Endothelial cell (in vitro differentiated cells): ENCODE measurements at places on chromosomes 12 and 14.

GRCh38 chr12:15526033-15526432 lies 203.7 kb downstream of the PTPRO start:
- no peak for DNase-seq

DNA sequence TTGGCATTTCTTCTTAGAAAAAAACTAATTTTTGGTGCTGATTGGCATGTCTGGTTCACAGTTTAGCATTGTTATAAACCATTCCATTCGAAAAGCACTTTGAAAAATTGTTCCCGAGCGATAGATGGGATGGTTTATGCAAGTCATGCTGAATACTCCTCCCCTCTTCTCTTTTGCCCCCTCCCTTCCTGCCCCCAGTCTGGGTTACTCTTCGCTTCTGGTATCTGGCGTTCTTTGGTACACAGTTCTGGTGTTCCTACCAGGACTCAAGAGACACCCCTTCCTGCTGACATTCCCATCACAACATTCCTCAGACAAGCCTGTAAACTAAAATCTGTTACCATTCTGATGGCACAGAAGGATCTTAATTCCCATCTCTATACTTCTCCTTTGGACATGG lies 20.1 kb upstream of the TIGAR start:
- DNase-seq, result no peak

GRCh38 chr12:116610971-116611541 lies 51.9 kb downstream of the MAP1LC3B2 start:
- DNase-seq, result no peak

DNA sequence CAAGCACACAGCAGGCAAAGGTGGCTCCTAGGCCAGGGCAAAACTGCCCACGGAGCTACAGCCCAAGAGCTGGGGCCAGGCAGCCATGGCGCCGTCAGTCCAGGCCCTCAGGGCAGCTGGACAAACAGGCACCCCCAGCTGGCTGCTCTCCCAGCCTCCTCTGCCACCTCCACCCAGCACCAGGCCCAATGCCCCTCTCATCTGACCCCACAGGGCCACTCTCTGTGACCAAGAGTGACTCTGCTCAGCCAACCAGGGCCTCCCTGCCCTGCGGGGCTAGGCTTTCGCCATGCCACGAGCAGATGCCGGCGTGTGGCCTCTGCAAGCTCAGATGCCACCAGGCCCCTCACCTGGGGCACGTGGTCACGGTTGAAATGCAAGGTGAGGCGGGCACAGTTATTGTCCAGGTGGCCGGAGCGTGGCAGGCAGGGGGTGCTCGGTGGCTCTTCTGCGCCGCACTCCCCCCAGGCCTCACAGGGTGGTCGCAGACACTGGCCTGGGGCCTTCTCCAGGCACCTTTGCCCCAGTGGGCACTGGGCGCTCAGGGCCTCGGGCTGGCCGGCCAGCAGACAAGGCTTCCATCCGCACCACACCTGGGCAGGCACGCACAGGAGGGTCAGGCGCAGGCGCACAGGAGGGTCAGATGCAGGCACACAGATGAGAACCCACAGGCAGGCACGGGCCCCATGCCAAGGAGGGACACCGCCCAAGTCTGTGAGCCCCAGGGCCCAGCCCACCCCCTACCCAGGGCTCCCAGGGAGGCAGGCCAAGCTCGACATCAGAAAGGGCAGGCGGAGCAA lies 23.0 kb downstream of the JAG2 start:
- DNase-seq, result no peak

GRCh38 chr14:47195582-47195981 lies 479.8 kb downstream of the MDGA2 start:
- DNase-seq, result no peak

GRCh38 chr14:61562321-61563161 lies 132.8 kb upstream of the HIF1A start:
- no peak for DNase-seq

DNA sequence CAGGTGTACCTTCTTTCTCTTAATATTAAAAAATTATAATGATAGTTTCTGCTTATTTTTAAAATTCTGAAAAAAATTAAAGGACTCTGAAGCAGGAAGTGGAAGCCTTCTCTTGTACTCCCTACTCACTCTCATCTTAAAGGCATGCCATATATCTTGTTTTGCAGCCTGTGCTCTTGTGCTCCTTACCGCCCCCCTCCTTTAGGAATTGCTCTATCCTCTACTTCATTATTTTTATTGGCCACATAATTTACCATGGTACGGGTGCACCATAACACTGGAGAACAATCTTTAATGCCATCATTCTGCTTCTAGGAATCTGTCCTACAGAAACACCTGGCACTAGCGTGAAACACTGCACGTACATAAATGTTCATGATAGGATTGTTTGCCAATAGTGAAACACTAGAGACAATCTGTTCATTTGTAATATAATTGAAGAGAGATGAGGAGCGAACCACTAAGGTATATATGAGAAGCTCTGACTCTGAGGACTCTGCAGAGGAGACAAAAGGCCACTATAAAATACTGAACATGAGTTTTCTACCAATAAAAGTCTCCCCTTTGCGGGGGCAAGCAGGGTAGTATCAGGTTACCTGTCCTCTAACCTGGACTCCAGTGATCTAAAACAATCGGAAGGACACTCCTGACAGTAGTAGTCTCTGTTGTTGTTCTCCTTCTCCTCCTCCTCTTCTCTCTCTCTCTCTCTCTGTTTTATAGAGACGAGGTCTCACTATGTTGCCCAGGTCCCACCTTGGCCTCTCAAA lies 6.3 kb upstream of the NYNRIN start:
- no peak for DNase-seq

- DNase-seq, result no peak
These were observed 129.6 kb downstream of the PAPOLA start for GRCh38 chr14:96631621-96632362.

DNA sequence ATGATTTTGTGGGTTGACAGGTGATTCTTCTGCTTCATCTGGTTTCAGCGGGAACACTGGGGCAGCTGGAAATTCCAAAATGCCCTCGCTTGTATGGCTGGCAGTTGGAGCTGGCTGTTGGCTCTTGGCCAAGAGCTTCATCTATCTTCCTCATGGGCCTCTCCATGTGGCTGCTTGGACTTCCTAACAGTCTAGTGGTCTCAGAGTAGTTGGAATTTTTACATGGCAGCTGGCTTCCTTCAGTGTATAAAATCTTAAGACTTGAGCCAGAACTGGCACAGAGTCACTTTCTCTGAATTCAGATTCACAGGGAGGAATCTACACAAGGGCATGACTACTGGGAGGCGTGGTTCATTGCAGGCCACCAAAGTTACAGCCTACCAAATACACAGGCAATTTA lies 204.9 kb upstream of the RMST start:
- no peak for DNase-seq

DNA sequence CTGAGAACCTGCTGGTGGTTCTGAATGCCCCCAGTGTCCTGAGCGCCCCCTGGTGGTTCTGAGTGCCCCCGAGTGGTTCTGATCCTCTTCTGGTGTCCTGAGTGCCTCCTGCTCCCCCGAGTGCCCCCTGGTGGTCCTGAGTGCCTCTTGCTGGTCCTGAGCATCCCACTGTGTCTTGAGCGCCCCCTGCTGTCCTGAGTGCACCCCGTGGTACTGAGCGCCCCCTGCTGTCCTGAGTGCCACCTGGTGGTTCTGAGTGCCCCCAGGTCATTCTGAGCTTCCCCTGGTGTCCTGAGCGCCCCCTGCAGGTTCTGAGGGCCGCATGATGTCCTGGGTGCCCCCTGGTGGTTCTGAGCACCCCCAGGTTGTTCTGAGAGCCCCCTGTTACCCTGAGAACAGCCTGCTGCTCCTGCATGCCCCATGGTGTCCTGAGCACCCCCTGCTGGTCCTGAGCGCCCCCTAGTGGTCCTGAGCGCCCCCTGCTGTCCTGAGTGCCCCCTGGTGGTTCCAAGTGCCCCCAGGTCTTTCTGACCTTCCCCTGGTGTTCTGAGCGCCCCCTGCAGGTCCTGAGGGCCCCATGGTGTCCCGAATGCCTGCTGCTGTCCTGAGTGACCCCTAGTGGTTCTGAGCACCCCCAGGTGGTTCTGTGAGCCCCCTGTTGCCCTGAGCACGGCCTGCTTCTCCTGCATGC lies 1165.4 kb downstream of the TMEM121 start:
- DNase-seq, result no peak

DNA sequence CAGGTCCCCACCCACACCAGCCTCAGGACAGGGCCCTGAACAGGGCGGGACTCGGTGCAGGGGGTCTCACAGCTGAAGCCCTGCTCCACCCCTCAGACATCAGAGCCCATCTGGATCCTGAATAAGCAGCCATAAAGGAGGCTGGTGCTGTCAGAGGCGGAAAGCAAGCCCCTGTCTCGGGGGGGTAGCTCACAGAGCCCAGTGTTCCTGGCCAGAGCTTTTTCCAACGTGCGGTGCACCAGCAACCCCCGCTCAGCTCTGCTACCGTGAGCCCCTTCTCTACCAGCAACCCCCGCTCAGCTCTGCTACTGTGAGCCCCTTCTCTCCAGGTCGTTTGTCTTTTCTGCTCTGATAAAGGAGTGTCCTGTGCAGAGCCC lies 136.5 kb upstream of the SFSWAP start:
- DNase-seq, result no peak

DNA sequence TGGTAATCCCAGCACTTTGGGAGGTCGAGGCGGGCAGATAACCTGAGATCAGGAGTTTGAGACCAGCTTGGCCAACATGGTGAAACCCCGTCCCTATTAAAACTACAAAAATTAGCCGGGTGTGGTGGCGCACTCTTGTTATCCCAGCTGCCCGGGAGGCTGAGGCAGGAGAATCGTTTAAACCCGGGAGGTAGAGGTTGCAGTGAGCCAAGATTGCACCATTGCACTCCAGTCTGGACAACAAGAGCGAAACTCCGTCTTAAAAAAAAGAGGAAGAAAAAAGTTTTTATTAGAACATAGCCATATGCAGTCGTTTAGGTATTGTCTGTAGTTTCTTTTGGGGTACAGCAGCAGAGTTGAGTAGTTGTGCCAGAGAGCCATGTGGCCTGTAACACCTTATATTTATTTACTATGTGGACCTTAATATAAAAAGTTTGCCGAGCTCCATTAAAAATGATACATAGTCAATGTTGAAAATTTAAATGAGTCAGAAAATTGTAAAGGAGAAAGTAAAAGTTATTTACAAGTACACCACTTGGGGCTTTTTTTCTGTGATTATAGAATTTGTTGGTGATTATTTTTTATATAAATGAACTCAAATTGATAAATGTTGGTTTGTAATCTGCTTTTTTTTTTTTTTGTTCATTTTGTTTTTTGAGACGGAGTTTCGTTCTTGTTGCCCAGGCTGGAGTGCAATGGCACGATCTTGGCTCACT lies 2.2 kb downstream of the ADIPOR2 start:
- no peak for DNase-seq

GRCh38 chr12:107014055-107014454 lies 27.1 kb upstream of the MTERF2 start:
- no peak for DNase-seq

DNA sequence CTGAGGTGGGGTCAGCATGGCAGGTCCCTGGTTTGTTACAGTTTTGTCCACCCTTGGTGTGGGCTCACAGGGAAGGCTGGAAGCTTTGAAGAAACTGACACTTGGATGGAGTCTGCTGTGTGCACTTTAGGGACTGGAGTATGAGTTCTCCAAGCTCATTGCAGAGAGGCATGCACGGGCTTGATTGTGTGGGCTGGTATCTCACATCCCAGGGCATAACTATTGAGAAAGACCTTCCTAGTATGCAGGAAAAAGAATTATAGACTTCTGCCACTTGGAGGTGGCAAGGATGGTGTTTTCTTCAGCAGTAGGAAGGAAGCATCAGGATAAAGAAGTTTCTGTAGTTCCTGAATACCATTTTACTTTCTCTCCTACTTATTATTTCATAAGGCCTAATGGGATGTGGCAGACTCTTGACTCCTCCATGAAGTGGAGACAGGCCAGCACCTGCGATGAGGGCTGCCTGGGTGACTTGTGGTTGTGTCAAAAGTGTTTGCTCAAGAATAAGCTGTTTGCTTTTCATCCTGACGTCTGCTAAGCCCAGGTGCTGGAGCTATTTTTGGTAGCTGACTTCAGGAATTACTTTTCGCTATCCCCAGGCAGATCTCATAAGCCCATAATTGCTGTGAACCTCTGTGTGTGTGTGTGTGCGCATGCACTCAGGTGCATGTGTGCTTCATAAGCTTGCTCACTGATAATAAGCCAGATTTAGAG lies 125.8 kb downstream of the KTN1 start:
- DNase-seq, result no peak

GRCh38 chr14:23327947-23328744 lies 6.9 kb downstream of the PABPN1 start:
- DNase-seq, result peak; percentile 60

GRCh38 chr14:20855652-20856291 lies 35.4 kb upstream of the RNASE3 start:
- DNase-seq, result peak; percentile 65

DNA sequence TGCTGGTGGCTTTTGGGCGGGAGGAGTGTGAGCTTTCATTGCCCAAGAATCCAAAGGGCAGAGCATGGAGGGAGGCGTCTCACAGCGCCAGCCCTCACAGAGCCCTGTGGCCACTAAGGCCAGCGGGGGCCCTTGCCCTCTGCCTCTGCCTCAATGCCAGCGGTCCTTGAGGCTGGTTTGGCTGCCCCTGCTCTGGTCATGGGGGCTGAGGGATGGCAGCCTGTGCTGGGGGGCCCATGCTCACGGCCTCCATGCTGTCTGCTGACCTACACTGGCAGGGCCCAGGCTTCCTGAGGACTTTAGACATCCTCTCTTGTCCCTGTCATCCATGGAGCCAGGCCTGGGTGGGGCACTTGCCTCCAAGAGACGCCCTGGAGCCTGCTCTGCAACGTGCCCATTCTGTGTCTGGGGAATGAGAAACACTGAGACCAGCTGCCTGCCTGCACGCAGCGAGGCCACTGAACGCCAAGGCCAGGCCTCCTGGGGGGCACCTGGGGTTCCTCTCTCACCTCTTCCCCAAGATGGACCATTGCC lies 143.4 kb downstream of the KIF26A start:
- no peak for DNase-seq

DNA sequence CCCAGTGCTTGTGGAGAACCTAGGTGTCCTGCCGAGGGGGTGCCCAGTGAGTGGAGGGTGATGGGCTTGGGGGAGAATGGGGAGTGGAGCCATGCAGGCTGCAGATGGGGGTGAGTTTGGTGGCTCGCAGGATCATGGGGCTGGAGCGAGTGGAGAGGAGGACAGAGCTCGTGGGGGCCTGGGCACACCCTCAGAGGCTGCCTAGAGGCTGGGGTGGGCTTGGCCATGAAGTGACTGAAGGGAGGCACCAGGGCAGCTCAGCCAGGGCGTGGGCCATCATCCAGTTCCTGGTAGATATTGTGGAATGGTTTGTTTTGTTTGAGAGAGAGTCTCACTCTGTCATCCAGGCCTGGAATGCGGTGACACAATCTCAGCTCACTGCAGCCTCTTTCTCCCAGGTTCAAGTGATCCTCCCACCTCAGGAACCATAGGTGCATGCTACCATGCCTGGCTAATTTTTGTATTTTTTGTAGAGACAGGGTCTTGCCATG lies 43.4 kb upstream of the AMN start:
- DNase-seq, result no peak

GRCh38 chr12:188910-189621 lies 24.9 kb downstream of the SLC6A12 start:
- DNase-seq, result peak; percentile 79
